T-helper 1 cell treated with Interleukin-12 subunit alpha and Interleukin-12 subunit beta and Interleukin-4 antibody, amounts not matched to agents 30 ng/mL and 1 ng/mL, for 36 hours (primary cell): ENCODE measurements at places on chromosomes 4 and X. TPM values are rescaled to one million over a fixed set of nuclear protein-coding genes. Genes with fewer than 3 reads are reported as not detected.

The ARMCX4 gene
- 2.6 and 3.2 TPM in 2 replicates for total RNA-seq

The CT45A3 gene
- total RNA-seq, result not detected in 2 replicates

The SOWAHB gene
- not detected in 2 replicates for total RNA-seq

The KLB gene
- not detected in 2 replicates for total RNA-seq

The SYNPO2 gene
- 0.93 and 0.98 TPM in 2 replicates for total RNA-seq

The SMPX gene
- not detected in 2 replicates for total RNA-seq

The RNF128 gene
- not detected in 2 replicates for total RNA-seq

The G3BP2 gene
- 146 and 162 TPM in 2 replicates for total RNA-seq

The FANCB gene
- 9.9 and 11.2 TPM in 2 replicates for total RNA-seq

The ADGRG4 gene
- not detected in 2 replicates for total RNA-seq

The ATP7A gene
- total RNA-seq, result 10.5 and 12.1 TPM in 2 replicates

The CT47B1 gene
- not detected in 2 replicates for total RNA-seq

The TSPAN7 gene
- total RNA-seq, result 0.27 and 0.34 TPM in 2 replicates

The C4orf33 gene
- 12.8 and 14.3 TPM in 2 replicates for total RNA-seq

The FRMD7 gene
- not detected in 2 replicates for total RNA-seq

The MBNL3 gene
- total RNA-seq, result 15.0 and 15.6 TPM in 2 replicates

The KLHL34 gene
- 0.51 and 0.68 TPM in 2 replicates for total RNA-seq

The PAGE1 gene
- total RNA-seq, result not detected in 2 replicates

The CACNA1F gene
- total RNA-seq, result 0.22 TPM in 2 replicates

The FGG gene
- total RNA-seq, result not detected in 2 replicates

The HTR2C gene
- not detected in 2 replicates for total RNA-seq

The F11 gene
- 0.10 TPM in 1 of 2 replicates, not detected in the other for total RNA-seq

The USP27X gene
- 1.7 and 2.3 TPM in 2 replicates for total RNA-seq

The CLTRN gene
- not detected in 2 replicates for total RNA-seq

The SCML2 gene
- 1.3 and 1.5 TPM in 2 replicates for total RNA-seq

The AKAP14 gene
- not detected in 2 replicates for total RNA-seq

The PDZD11 gene
- total RNA-seq, result 32.4 and 36.1 TPM in 2 replicates

The CHRDL1 gene
- not detected in 2 replicates for total RNA-seq

The NHS gene
- total RNA-seq, result 5.4 and 5.6 TPM in 2 replicates
